ENCODE measurements at places on chromosomes 5 and 9.

DNA sequence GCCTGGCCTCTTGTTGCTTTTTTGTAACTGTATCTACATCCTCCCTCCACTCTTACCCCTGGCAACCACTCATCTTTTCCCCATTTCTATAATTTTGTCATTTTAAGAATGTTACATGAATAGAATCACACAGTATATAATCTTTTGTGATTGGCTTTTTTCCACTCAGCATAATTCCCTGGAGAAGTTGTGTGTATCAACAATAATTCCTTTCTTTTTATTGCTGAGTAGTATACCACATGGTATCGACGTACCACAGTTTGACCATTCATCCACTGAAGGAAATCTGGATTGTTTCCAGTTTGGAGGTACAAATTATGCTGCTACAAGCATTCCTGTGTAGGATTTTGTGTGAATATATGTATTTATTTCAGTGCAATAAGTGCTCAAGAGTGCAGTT, 21.7 kb upstream of the ENTREP1 start:
- no peak for DNase-seq

- DNase-seq: peak; percentile 51
These were observed 17.7 kb downstream of the RALGDS start for GRCh38 chr9:133103183-133103986.

DNA sequence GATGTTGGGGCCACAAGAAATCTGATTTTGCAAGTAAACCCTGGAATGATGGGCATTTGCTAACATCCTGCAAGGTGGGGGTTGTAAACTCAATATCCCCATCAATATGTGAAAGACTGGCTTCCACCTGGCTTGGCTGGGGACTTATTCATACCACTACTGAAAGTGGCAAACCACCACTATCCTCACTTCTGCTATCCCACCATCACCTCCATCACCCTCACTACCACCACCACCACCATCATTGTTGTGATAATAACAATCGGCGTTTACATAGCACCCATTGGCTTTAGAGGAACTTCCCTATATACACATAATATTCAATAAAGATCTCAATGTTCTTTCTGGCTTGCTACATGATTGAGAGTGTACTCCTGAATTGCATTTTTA, 224.7 kb upstream of the DAP start:
- no peak for DNase-seq

DNA sequence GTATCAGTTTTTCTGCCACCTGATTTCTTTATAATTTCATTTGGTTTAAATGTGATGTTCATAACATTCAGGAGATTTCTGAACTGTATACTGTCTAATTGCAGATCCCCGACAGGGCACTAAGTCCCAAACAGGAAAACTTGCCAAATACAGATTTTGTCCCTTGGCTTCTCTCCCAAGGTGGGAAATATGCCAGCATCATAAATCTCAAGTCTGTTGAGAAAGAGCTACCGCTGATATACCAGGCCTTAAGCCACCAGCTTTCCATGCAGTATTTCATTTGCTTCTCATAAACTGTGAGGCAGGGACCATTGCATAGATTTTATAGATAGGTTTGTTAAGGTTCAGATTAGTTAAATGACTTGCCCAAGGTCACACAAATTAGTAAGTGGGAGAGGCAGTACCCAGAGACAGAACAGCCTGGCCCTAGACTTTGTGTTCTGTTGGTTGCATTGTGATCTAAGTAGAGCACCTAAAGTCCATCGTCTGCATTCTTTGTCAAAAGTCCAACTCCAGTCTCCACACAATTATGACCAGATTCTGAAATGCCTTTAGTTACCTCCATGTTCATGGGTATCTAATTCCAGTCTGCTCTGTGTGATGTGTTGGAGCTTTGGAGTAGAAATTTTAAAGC, 16.2 kb downstream of the GPR21 start:
- DNase-seq: no peak

GRCh38 chr5:163735069-163735468, 229.7 kb downstream of the MAT2B start:
- DNase-seq: no peak

DNA sequence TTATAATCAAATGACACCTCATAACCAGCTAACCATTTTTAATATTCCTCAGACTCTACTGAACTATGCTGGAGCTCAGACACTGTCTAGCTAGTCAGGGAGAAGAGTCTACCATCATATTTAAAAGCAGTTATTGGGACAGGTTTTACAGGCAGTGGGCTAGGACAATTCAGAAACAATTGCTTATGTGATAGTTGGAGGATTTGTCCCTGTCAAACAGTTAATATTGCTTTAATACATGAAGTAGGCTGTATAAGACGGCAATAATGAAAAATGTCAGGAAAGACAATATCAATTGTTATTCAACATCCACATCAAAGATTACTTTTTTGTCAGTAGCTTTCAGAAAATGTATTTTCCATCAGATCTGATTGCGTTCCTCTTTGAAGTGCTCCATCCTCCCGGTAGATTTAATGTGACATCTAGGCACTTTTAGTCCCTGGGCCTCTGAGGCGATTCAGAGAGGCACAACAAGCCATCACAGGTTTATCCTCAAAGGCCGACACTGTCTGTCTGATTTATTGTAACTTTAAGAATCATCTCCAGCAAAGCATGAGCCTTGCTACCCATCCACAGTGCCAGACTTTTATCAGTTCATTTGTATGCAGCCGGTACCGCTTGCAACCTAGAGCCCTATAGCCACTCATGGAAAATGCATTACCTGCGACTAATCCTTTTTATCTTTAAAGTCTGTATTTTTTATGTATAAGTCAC, 152.2 kb downstream of the PSAT1 start:
- DNase-seq: no peak

All from stimulated activated CD4-positive, alpha-beta T cell treated with anti-CD3 and anti-CD28 coated beads, Interleukin-2, amount 100 ng/mL, for 24 hours (primary cell).